Spinal cord (tissue), 10 donors: ENCODE measurements at places on chromosomes 13 and 19. TPM values are rescaled to one million over a fixed set of nuclear protein-coding genes. Genes with fewer than 3 reads are reported as not detected.

DNA sequence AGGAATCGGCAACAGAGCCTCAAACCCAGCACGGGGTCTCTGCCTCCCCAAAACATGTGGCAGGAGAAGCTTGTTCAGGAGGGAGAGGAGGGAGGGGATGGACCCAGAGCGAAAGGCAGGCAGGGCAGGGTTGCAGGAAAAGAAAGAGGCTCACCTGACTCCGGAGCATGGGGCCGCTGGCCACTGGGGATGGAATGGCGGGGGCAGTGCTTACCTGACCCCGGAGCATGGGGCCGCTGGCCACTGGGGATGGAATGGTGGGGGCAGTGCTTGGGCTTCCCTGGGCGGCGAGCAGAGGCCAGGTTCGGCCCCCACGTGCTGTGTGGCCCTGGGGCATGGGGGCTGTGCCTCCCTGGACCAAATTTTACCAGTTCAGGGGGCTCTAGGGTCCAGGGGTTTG, 13.3 kb upstream of the CELF5 start:
- no peaks in the 10 kb centered on the region for H3K4me1 ChIP-seq
- no peak for DNase-seq
- H3K36me3 ChIP-seq = peaks cover 52% of the 10 kb centered on the region
- no peaks in the 10 kb centered on the region for H3K27me3 ChIP-seq
- no peak overlapping the region for H3K27ac ChIP-seq

DNA sequence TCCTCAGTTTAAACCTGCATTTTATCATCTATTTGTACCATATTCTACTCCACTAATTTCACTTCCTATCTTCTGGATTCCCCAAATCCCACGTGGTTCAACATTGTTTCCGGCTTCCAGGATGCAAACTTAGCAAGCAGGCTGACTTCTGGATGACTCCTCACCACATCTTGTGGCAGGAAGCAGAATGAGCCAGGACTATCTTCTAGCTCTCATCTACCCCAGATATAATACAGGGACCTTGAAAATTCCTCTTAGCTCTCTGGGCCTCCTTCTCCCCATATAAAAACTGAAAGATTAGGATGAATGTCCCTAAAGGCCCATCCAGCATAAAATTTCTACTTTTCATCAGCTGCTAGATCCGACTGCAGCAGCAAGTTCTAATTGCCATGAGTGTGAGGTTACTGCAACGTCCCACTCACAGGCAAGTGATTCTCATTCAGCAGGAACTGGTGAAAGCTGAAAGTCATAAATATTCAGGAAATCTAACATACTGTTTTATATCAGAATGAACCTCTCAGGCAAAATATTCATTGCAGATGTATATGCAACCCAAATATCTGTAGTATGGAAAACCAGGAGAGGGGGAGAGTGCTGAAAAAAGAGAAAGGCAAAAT, 93.4 kb downstream of the KCTD12 start:
- H3K27ac ChIP-seq = no peak overlapping the region
- H3K27me3 ChIP-seq = no peaks in the 10 kb centered on the region
- H3K4me3 ChIP-seq = no peak overlapping the region
- no peak for DNase-seq

DNA sequence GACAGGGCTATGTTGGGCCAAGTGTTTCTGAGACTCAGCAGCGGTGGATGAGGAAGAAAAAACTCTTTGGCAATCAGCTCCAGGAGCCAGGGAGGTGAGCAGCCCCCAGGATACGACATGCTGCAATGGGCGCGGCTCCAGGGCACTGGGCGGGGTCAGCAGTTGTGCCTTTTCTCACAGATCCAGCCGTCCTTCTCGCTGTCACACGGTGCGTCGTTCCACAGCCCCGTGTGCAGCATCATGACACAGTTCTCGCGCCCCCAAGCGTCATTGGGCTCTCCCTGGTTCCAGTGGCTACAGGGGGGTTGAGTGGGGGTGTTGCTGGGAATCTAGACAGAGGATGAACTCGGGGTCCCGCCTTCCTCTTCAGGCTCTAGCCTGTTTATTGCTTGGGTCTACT, 2.7 kb downstream of the CLEC4G start:
- no peaks in the 10 kb centered on the region for H3K36me3 ChIP-seq
- no peak for DNase-seq
- no peak overlapping the region for H3K4me3 ChIP-seq
- peaks cover 48% of the 10 kb centered on the region for H3K27me3 ChIP-seq
- peaks cover 5% of the 10 kb centered on the region for H3K4me1 ChIP-seq

DNA sequence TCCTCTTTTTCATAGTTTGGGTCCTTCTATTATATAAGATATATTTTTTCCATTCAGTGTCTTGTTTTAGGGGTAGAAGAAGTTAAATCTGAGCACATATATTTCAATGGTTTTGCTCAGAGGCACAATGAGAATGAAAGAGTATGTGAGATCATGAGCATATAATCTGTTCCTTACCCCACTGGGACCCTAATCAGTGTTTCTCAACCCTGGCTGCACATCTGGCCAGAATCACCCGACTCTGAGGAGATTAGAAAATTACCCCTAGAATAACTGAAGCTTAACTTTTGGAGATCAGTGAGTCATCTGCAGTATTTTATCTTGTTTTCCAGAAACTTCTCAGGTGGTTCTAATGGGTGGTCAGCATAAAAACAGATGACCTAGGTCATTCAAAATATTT, 782 bp downstream of the CYSLTR2 start:
- H3K36me3 ChIP-seq = no peaks in the 10 kb centered on the region
- H3K4me3 ChIP-seq = no peak overlapping the region
- H3K27me3 ChIP-seq = no peaks in the 10 kb centered on the region
- no peak for DNase-seq
- H3K4me1 ChIP-seq = no peaks in the 10 kb centered on the region
- no peak overlapping the region for H3K27ac ChIP-seq

- DNase-seq = peak; percentile 44
- no peak overlapping the region for H3K27ac ChIP-seq
- peaks cover 21% of the 10 kb centered on the region for H3K36me3 ChIP-seq
- peaks cover 6% of the 10 kb centered on the region for H3K27me3 ChIP-seq
- H3K4me1 ChIP-seq = peaks cover 31% of the 10 kb centered on the region
These were observed 534 bp upstream of the HPN start for GRCh38 chr19:35040826-35041547.

GRCh38 chr19:36685835-36686234, 1.6 kb upstream of the ZNF567 start:
- H3K36me3 ChIP-seq = peaks cover 12% of the 10 kb centered on the region
- DNase-seq = no peak
- H3K4me3 ChIP-seq = no peak overlapping the region
- no peaks in the 10 kb centered on the region for H3K27me3 ChIP-seq
- H3K27ac ChIP-seq = no peak overlapping the region

DNA sequence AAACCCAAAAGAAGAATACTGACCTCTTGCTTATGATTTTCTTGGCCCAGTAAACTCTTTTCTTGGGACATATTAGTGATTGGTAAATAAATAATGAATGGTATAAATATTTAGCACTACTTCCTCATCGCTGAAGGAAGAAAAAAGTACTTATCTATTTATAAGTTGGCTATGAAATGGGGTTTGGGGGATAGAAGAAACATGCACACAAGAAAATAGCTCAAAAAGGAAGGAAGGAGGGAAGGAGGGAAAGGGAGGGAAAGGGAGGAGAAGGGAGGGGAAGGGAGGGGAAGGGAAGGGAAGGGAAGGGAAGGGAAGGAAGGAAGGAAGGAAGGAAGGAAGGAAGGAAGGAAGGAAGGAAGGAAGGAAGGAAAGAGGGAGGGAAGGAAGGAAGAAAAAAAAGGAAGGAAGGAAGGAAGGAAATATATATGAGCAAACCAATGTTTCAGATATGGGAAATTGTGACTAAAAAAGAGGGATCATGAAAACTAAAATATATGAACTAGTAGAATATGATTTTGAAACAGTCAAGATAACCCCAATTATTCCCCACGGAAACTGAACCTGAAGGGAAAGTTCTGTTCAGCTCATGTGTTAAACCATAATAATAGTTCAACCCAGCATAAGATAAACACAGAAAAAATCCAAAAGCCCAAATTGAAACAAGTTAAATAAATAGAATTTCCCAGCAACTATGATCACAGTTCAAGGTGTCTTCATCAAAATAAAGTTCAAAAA, 75.3 kb downstream of the FGF14 start:
- H3K27ac ChIP-seq = no peak overlapping the region
- no peaks in the 10 kb centered on the region for H3K4me1 ChIP-seq
- DNase-seq = no peak
- no peak overlapping the region for H3K4me3 ChIP-seq

DNA sequence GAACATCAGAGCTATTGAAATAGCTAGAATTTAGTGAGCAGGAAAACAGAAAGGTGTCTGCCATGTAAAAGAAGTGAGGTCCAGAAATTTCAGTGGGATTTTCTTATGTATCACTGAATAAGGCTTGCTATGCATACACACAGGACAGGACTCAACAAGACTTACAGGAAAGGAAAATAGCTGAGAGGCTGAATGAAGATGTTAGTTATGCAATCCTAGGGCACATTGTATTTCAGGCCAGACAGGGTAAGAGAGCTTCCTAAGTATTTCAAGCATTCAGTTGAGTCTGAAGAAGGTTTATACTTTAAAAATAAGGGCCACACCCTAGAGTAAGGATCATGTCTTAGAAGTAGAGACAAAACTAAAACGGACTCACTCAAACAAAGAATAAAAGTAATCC, 419.9 kb upstream of the PRR20A start:
- H3K4me1 ChIP-seq = no peaks in the 10 kb centered on the region
- no peak for DNase-seq
- H3K4me3 ChIP-seq = no peak overlapping the region

DNA sequence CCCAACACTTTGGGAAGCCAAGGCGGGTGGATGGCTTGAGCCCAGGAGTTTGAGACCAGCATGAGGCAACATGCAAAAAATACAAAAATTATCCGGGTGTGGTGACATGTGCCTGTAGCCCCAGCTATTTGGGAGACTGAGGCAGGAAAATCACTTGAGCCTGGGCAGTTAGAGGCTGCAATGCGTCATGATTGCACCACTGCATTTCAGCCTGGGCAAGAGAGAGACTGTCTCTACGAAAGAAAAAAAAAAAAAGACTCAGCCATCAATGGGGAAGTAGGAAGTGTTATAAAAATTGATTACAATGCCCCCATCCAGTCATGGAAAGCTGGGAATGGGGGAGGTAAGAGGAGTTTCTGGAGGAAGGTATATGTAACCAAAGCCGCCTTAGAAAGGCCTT, 5.4 kb downstream of the TYK2 start:
- DNase-seq = no peak
- no peaks in the 10 kb centered on the region for H3K27me3 ChIP-seq
- peaks cover 58% of the 10 kb centered on the region for H3K36me3 ChIP-seq
- H3K4me1 ChIP-seq = peaks cover 6% of the 10 kb centered on the region

GRCh38 chr13:96082640-96083039, 7.3 kb upstream of the HS6ST3 start:
- no peaks in the 10 kb centered on the region for H3K36me3 ChIP-seq
- no peak for DNase-seq
- H3K27ac ChIP-seq = no peak overlapping the region
- H3K4me1 ChIP-seq = no peaks in the 10 kb centered on the region

DNA sequence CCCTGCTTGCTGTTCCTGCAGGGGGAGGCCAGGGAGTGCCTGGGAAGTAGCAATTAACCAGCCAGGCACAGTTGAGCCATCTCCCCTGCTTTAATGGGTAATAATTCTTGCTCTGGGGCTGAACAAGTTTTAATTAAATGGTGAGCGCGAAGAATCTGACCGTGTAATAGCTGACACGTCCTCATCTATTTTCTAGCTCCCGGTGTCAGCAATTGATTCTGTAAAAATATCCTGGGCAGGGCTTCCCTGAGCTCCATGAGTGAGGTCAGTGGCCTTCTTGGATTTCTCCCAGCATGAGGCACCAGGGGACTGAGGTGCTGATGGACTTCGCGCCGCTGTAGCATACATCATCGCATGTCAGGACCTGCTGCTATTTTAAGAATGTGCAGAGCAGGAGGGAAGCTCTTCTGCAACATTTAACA, 26.9 kb downstream of the SIPA1L3 start:
- peaks cover 37% of the 10 kb centered on the region for H3K4me1 ChIP-seq
- no peak overlapping the region for H3K4me3 ChIP-seq
- H3K27me3 ChIP-seq = no peaks in the 10 kb centered on the region
- no peak for DNase-seq
- H3K36me3 ChIP-seq = no peaks in the 10 kb centered on the region
- H3K27ac ChIP-seq = no peak overlapping the region

- H3K27ac ChIP-seq = no peak overlapping the region
- no peaks in the 10 kb centered on the region for H3K27me3 ChIP-seq
- H3K36me3 ChIP-seq = no peaks in the 10 kb centered on the region
- H3K4me1 ChIP-seq = no peaks in the 10 kb centered on the region
- peak; percentile 60 for DNase-seq
- H3K4me3 ChIP-seq = no peak overlapping the region
These were observed 945.5 kb upstream of the SLC10A2 start for GRCh38 chr13:104011505-104012241.

DNA sequence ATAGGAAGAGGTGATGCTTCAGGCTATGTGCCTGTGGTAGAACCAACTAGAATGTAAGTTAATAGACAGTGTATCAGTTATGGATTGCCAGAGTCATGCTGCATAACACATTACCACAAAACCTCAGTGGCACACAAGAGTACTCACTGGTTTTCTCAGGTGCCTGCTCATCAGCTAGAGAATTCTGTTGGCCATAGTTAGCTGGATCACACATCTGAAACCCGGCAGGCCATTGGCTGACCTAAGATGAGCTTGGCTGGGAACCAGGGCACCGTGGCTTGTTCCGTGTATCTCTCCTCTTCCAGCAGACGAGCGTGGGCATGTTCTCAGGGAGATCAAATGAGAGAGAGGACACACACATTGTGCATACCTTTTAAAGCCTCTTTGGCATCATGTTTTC, 76.7 kb downstream of the TEX26 start:
- no peaks in the 10 kb centered on the region for H3K27me3 ChIP-seq
- H3K4me1 ChIP-seq = peaks cover 11% of the 10 kb centered on the region
- no peak for DNase-seq
- H3K36me3 ChIP-seq = no peaks in the 10 kb centered on the region

The IGFL1 gene
- not detected for total RNA-seq

The NBEA gene
- 136 TPM for total RNA-seq

The CABP5 gene
- not detected for total RNA-seq

The SYNGR4 gene
- total RNA-seq = not detected
